ENCODE measurements at places on chromosomes 5 and 9.

DNA sequence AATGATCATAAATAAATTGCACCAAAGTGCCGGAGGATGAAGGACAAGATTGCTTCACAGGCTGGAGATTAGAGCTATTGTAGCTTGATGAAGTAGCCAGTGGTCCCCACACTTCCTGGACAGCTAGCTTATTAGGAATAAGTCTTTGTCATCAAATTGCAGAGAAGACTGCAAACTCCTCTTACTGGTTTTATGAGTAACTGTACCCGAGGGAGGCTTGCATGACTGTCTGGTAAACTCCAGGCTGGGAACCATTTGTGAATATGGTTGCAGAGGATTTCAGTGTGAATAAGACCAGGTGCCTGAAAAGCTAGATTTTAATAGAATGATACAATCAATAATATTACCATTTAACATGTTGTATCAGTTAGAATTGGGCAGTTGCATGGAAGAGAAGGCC lies 36.5 kb upstream of the SEMA5A start:
- DNase-seq, result no peak

DNA sequence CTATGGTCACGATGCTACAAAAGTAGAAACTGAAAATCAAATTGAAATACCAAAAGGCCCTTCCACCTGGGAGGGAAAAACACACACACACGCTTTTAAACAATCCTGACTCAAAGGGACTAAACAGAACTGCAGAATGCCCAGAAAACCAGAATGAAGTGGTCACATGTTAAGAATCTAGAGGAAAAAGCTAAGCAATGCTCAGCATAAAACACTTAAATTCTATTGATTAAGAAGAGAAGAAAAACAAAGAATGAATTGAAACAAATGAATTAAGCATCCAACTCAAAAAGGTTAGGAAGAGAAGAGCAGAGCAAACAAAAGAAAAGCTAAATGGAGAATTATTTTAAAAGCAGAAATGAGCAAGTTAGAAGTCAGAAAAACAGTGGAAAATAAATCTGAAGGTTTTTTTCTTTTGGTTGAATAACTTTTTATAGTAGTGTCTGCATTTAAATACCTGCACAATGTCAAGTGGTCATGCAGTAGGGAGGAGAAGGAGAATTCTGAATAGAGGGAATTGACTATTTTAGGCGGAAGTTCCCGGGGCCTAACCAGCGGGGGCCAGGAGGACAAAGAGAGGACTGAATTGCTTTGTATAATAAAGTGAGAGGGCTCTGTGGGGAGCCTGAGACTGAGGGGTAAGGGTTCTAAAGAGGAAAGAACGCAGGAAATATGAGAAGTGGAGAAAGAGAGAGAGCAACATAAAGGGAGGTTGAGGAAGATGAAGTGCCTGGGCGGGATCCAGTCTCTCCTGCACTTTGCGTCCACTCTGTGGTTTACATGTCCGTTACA lies 146.8 kb downstream of the ATPSCKMT start:
- no peak for DNase-seq

DNA sequence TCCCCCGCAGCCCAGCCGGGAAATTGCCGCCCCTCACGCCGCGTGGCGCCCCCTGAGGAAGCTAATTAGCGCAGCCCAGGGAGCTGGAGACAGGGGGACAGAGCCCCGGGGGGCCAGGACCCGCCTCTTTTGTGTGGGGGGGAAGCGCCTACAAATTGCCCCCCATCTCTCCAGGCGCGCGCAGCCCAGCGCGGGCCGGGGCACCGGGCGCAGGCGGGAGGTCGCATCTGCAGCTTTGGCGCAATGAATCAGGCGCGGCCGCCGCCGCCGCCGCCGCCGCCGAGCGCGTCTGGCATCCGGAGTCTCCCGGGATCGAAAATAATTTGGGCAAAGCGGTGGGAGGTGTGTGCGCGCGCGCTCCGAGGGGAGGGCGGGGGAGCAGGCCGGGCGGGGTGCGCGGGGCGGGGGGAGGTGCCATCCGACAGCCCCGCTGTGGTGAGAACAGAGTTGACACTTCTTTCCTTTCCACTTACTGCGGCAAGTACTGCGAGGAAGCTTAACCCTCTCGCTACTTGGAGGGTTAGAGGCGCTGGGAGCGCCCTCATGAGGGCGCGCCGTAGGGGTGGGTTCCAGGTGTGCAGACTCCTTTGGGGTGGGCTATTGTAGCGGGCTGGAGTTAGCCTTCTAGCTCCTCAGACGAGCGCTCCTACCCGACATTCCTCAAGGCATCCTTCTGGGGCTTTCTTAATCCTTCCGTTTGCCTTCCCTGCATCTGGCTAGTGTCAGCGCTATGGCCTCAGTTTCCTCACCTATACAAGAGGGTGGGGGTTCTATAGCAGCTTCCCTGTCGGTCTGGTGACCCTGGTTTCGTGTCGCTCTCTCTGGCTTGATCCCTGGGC lies 63.1 kb downstream of the CXXC5 start:
- peak; percentile 90 for DNase-seq

GRCh38 chr9:92035146-92035545 lies 80.1 kb downstream of the SPTLC1 start:
- DNase-seq, result no peak

GRCh38 chr5:39523821-39524220 lies 99.0 kb upstream of the DAB2 start:
- no peak for DNase-seq

- no peak for DNase-seq
Observed at GRCh38 chr5:143862271-143862670, 50.3 kb downstream of the HMHB1 start.

DNA sequence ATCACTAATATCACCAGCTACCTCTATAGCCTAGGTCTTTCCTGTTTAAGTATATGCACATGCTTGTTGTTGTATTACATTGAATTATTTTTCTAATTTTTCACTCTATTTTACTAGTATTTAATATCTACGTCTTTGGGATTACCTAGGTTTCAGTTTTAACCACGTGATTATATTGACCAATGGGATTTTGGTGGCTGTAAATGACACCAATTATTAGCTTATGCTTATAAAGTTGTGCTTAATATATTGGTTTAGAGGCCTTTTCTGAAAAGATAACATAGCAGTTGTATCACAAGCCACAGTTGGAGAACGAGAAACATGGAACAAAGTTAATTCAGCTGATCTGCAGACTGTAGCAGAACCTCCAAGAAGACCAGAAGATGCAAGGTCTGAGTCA lies 104.8 kb upstream of the PRDM9 start:
- no peak for DNase-seq

GRCh38 chr5:180832638-180833068 lies 28.4 kb downstream of the ZFP62 start:
- no peak for DNase-seq

DNA sequence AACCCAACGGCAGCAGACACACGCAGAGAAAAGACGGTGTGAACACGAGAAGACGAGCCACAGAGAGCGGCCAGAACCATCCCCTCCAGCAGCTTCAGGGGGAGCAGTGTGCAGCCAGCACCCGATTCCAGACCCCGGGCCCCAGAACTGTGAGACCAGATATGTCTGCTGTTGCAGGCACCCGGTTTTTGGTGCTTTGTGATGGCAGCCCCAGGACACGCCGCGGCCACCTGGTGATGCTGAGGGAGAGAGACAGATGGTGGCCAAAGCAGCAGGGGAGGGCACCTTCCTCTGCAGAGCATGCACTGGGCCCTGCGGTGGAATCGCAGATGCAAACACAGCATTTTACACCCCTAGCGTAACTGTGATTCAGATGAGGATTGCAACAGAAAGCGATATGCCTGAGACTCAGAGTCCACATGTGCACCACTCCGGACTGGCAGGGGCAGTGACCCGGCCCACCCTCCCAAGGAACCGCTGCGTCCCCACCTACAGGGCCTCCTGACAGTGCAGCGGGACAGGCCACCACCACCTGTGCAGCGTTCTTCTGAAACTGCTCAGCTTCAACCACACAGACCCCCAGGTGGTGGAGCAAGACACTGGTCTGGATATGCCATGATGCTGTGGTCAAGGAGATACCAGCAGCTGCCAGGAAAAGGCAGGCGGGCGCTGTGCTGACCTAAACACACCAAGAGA lies 24.0 kb downstream of the ZDHHC11B start:
- DNase-seq, result no peak

DNA sequence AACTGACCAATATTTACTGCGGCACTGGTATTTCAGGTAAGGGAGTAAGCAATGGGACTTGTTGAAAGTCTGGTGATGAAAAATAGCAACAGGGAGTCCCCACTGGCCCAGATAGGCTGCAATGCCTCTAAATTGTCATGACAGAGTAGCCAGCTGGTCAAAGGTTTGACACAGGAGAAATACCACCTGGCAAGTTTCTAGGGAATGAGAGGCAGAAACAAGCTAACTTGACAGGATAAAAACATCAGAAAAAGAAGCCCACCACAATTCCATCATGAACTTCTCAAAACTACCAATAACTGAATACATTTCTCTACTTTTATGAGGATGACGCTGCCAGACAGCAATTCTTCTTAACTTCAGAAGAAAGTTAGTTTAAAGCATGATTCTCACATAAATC lies 99.8 kb downstream of the STRBP start:
- DNase-seq, result no peak

DNA sequence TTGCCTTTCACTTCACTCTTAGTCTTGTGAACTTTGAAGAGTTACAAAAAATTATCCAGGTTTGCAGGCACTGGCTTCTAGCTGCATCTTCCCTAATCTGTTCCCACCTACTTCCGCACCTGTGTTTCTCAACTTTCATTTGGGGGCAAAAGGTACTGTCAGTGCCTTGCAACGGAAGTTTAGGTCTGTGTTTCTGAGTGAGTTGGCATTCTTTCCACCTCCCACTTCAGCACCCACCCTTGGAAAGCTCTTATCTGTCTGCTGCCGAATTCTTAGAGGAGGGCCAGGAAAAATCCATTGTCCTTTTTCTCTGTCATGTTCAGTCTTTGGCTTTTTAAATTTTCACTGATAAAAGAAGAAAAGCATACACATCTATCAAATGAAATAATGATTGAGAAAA lies 89.7 kb upstream of the RASGRF2 start:
- no peak for DNase-seq

GRCh38 chr9:126378761-126379160 lies 52.1 kb downstream of the MVB12B start:
- DNase-seq, result no peak

DNA sequence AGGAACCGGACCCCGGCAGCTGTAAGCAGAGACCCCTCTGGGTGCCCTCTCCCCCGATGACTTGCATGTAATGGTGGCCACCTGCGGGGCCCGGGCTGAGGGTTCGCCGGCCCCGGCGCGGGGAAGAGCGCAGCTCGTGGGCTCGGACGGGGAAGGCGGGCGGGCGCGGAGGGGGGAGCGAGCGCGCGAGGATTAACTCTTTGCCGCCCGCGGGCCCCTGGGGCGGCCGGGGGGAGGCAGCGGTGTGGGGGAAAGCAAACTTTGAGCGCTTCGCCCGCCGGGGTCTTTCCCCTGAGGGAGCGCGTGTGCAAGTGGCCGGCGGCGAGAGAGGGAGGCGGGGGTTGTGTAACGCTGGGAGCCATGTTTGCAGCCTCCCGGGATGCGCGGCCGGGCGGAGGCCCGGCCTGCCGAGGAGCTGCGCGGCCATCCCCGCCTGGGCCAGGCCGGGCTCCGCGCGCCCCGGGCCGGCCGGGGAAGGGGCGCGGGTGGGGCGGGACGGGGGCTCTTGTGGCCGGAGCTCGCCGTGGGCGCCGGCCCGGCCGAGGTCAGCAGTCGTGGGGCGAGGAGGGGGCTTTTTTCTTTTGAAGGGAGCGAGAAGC lies 547 bp downstream of the ANP32B start:
- peak; percentile 77 for DNase-seq

DNA sequence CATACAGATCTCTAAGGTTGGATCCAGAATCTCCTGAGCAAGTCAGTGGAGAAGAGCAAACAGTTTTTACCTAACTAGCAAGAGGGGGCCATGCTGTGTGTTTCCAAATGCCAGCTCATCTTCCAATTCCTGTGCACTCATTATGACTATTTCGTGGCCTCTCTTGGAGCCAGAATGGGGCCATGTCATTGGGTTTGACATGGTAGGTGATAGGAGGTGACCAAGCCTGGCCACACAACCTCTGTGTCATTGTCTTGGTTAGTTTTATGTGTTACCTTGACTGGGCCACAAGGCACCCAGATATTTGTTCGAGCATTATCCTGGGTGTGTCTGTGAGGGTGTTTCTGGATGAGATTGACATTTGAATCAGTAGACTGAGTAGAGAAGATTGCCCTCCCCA lies 206.2 kb downstream of the HSPA4 start:
- no peak for DNase-seq

DNA sequence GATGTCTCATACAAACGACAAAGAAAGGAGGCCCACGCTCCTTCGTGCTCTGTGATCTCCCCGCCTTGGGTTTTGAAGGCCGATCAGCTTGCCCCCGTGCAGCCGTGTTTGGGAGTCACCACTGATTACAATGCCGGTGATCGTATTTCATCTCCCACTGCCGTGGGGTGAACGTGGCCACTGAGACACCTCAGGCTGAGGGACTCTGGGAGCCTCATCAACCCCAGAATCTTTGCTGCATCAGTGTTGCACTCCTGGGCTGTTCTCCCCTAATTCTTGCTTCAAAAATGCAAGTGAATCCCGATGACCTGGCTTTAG lies 194.2 kb downstream of the HSPA4 start:
- no peak for DNase-seq

DNA sequence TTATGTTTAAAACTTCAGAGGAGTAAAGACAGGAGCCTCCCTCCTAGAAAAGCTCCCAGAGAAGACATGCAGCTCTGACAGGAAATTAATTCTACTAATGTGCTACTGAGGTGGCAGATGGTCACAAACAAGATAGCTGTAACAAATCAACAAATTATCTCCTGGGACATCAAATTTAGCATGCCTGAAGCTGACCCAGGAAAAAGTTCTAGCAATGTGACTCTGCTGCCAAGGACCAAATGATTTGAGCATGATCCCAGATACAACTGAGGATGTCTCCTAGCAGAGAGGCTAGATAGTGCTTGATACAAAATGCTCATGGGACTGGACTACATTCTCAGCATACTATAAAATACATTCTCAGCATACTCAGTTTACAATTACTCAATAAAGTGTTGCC lies 413.5 kb upstream of the SMC2 start:
- DNase-seq, result no peak

DNA sequence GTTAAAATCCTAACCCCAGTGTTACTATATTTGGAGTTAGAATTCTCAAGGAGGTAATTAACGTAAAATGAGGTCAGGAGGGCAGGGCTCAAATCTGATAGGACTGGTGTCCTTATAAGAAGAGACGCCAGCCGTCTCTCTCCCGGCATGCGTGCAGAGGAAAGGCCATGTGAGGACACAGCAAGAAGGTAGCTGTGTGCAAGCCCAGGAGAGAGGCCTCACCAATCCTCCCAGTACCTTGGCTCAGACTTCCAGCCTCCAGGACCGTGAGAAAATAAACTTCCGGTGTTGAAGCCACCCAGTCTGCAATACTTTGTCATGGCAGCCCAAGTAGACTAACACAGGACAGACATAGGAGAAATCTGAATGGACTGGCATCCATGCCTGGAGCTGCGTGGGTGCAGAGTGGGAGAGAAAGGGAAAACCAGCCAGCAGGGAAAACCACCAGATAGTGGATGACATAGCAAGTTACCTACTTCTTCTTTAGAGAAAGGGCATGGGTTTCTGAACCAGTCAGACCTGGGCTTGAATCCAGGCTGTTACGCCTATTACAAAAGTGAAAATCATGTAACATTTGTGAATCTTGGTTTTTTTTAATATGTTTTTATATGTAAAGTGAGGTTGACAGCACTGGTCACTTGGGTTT lies 89.2 kb downstream of the FSTL4 start:
- DNase-seq, result no peak

- DNase-seq, result peak; percentile 37
Observed at GRCh38 chr9:136057236-136058081, 37.6 kb downstream of the NACC2 start.

Measured in D341Med (cell line).